Pericardium fibroblast (primary cell): ENCODE measurements at places on chromosomes 5 and 9. TPM values are rescaled to one million over a fixed set of nuclear protein-coding genes. Genes with fewer than 3 reads are reported as not detected.

Gene C9orf152
- total RNA-seq: 0.17 TPM in 1 of 2 replicates, not detected in the other

Gene PPP1R26
- total RNA-seq: 9.1 and 11.1 TPM in 2 replicates

Gene SOWAHA
- total RNA-seq: not detected in 2 replicates

Gene TDRD7
- total RNA-seq: 2.1 and 5.0 TPM in 2 replicates

Gene TAF11L10
- total RNA-seq: not detected in 2 replicates

Gene SPINK4
- not detected in 2 replicates for total RNA-seq

Gene SMIM15
- total RNA-seq: 21.2 and 39.7 TPM in 2 replicates
